ENCODE measurements at places on chromosomes 6 and 20.

- no peak for DNase-seq
Observed at GRCh38 chr20:62741701-62742491, 33.3 kb downstream of the NTSR1 start.

DNA sequence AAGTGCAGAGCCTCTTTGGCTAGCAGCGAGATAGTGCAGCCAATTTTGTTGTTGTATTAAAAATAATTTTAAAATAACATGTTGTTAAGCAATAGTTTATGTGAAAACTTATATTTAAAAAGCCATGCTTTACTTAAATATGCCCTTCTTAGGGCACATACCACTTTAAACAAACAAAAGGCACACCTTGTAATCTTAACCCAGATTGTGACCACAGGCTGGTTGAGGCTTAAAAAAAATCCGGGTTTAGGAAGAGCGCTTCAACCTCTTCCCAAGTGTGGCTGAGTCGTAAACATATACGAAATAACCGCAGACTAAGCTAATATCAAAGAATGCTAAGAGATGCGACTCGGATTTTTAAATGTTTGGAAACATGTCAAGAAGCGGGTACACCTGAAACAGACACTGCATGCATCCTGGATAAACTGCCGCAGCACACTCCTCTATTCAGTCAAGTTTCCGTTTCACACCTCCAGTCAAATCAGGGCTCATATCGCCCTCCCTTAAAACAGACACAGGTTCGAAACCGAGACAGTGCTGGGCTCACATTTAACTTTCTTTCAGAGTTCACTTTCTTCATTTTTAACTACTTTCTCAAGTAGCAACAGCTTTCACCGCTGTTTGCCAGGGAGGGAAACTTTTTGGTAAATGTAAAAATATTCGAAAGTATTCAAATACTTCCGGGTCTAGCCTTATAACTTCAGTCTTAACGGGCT, 1.5 kb downstream of the DEK start:
- no peak for DNase-seq

DNA sequence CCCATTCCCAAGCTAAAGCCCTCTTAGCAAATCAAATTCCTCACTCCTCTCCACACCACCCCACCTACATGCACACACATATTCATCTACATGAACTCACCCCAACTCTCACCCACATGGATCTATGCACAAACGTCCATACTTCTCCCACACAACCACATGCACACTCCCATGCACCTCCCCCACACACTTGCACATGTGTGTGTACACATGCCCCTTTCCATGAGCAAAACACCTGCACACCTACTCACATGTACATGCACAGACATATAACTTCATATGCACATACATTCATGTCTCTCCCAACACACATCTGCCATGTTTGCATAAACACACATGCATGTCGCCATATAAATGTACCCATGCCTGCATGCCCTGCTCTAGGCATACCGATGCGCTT, 22.8 kb upstream of the CST1 start:
- no peak for DNase-seq

GRCh38 chr20:43761386-43762340, 34.9 kb upstream of the GTSF1L start:
- DNase-seq = peak; percentile 16

DNA sequence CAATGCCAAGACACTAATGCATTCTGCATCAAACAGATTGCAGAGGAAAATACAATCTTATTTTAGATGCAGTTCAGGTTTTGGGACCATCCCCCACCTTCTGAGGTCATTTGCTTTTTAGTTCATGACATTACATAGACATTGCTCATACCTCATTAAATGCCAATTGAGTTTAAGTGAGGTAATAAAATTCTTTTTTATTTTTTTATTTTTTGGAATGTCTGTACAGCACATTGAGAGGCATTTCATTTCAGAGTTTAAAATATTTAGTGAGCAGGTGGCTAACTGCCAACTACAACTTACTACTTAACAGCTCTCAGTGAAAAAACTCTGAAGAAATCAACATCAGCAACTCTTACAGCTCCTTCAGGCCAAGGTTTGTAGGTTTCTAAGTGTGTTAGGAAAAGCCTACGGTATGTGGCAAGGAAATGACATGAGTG, 482.2 kb upstream of the RNF217 start:
- no peak for DNase-seq

- no peak for DNase-seq
Observed at GRCh38 chr6:15153191-15153590, 92.7 kb upstream of the JARID2 start.
